ENCODE measurements at places on chromosomes 4 and X. TPM values are rescaled to one million over a fixed set of nuclear protein-coding genes. Genes with fewer than 3 reads are reported as not detected.

GRCh38 chrX:137151403-137151802, 117.6 kb upstream of the GPR101 start:
- DNase-seq, result peak; percentile 31

DNA sequence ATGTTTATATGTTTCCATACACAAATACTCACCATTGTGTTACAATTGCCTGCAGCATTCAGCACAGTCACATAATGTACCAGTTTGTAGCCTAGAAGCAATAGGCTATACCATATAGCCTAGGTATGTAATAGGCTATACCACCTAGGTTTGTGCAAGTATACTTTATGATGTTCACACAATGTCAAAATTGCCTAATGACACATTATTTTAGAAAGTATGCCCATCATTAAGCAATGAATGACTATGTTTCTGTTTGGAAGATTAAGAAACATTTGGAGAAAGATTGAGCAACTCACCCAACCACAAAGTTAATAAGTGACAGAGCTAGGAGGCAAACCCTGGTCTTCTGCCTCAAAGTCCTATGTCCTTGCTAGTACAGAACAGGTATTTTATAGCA, 96.8 kb upstream of the GRIA3 start:
- peak; percentile 18 for DNase-seq

DNA sequence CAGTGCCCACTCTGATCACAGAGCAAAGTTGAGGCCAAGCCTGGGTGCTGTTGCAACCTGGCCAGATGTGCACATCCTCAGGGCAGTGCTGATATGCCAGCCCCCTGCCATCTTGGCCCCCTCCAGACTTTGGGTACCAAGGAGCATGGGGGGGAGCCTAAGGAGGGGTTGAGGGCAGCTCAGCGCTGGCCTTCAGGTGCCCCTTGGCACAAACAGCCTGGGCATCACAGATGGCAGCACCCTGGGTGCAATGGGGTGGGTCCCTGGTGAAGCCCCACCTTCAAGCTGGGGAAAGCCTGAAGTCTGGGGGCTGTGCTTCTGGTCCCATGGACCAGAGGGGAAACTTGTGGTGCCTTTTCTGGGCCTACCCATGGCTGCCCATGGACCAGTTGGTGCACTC, 163.0 kb downstream of the FAM47A start:
- DNase-seq, result no peak

- DNase-seq, result no peak
These were observed 532.0 kb upstream of the SPANXN1 start for GRCh38 chrX:144715337-144715736.

BGN gene
- total RNA-seq, result 14.0 TPM

- peak; percentile 40 for DNase-seq
These were observed 304.9 kb upstream of the RPS6KA3 start for GRCh38 chrX:20571611-20572010.

- peak; percentile 35 for DNase-seq
These were observed 4.1 kb downstream of the AFF1 start for GRCh38 chr4:86938771-86939520.

DNA sequence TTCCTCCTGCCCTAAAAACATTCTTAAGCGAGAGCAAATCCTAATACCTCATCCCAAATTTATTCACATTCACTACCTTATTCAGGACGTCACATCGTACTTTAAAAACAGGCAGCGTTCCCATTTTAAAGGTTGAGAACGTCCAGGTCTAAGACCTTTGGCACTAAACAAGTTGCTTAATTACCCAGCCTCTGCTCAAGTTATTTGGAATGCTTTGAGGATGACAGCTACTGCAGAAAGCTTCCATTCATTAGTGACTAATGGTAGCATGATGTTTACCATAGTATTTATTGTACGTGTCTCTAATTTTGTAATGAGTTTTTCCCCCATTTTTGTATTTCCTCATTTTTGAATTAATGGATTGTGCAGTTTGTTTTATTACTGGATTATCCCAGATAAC, 1.5 kb downstream of the USP38 start:
- peak; percentile 26 for DNase-seq

DNA sequence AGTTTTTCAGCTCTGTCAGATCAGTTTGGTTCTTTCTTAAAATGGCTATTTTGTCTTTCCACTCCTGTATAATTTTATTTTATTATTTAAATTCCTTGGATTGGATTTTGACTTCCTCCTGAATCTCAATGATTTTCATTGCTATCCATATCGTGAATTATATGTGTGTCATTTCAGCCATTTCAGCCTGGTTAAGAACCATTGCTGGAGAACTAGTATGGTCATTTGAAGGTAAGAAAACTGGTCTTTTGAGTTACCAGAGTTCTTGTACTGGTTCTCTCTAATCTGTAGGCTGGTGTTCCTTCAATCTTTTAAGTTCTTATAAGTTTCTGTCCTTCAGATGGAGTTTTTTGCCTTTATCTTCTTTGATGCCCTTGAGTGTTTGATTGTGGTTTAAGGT, 815.5 kb downstream of the KLHL13 start:
- no peak for DNase-seq

DNA sequence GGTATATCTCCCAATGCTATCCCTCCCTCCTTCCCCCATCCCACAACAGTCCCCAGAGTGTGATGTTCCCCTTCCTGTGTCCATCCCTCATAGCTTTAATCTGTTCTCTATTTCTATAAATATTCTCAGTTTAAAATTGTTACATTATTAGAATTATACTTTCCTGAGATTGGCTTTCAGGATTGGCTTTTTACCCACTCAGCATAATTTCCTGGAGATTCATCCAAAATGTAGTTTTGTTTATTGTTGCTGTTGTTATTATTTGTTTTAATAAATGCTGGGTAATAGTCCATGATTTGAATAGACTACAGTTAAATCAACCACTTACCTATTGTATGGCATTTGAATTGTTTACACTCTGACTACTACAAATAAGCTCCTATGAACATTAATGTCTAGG, 936.4 kb downstream of the FAT4 start:
- DNase-seq, result no peak

- DNase-seq, result peak; percentile 53
These were observed 70.1 kb downstream of the PRSS12 start for GRCh38 chr4:118282692-118283091.

MAGEA8 gene
- not detected for total RNA-seq

DNA sequence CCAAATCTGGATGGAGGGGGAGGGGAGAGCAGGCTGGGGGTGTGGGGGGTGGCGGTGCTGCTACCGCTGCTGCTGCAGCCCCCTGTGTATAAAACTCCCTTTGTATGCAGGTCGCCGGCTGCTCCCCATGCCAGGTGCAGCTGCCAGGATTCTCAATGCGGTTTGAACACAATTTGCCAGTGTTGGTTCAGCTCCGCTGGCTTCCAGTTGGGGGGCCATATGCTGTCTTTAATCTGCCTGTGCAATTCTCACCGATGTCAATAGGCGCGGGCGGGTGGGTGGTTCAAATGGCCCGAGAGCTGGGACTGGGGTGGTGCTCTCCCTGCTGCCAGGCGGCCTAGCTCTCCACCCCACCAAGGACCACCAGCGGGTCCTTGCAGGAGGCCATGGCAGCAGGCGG, 257.6 kb downstream of the BCOR start:
- DNase-seq, result no peak

GRCh38 chr4:81648576-81649275, 177.0 kb upstream of the RASGEF1B start:
- no peak for DNase-seq

ARMCX4 gene
- total RNA-seq, result 0.13 TPM

GRCh38 chr4:25915353-25915705, 1.3 kb downstream of the SMIM20 start:
- DNase-seq, result no peak

- DNase-seq, result no peak
These were observed 58.8 kb upstream of the RAP2C start for GRCh38 chrX:132277953-132278614.

GAB1 gene
- 7.8 TPM for total RNA-seq

All from HT-29 (cell line).